ENCODE measurements at places on chromosomes 13 and 19. TPM values are rescaled to one million over a fixed set of nuclear protein-coding genes. Genes with fewer than 3 reads are reported as not detected.

Gene LGALS4
- total RNA-seq, result not detected

Gene HSD17B14
- 2.5 TPM for total RNA-seq

Gene ZNF221
- total RNA-seq, result 5.9 TPM

Gene RXFP2
- not detected for total RNA-seq

Gene FCAR
- not detected for total RNA-seq

Gene ICAM5
- 0.96 TPM for total RNA-seq

Gene GFY
- total RNA-seq, result not detected

Gene SHISA7
- not detected for total RNA-seq

Gene ECSIT
- total RNA-seq, result 31.4 TPM

Gene BORA
- total RNA-seq, result 12.7 TPM

Gene ZNF578
- total RNA-seq, result 6.2 TPM

Gene LGALS7B
- total RNA-seq, result not detected

Gene CEACAM7
- not detected for total RNA-seq

Gene SIGLEC12
- not detected for total RNA-seq

Gene NBEA
- total RNA-seq, result 2.7 TPM

Gene ERFL
- total RNA-seq, result not detected

Gene CATSPERD
- total RNA-seq, result not detected

Gene ATP4B
- total RNA-seq, result not detected

Gene TRAPPC2B
- 12.1 TPM for total RNA-seq

Gene ACP5
- total RNA-seq, result 3.1 TPM

Gene ACER1
- not detected for total RNA-seq

Gene DENND1C
- not detected for total RNA-seq

Gene CGB2
- not detected for total RNA-seq

Gene EXOC3L2
- 0.28 TPM for total RNA-seq

Gene ERICH6B
- not detected for total RNA-seq

Gene THSD1
- 14.9 TPM for total RNA-seq

Gene ZNF20
- 7.0 TPM for total RNA-seq

Gene USPL1
- total RNA-seq, result 22.8 TPM

Gene ZFP30
- 14.6 TPM for total RNA-seq

Data from regular cardiac myocyte (primary cell).